ENCODE measurements at places on chromosomes 4 and X.
A peak's percentile ranks its signal among the peaks of the same experiment; 100 is the strongest.

DNA sequence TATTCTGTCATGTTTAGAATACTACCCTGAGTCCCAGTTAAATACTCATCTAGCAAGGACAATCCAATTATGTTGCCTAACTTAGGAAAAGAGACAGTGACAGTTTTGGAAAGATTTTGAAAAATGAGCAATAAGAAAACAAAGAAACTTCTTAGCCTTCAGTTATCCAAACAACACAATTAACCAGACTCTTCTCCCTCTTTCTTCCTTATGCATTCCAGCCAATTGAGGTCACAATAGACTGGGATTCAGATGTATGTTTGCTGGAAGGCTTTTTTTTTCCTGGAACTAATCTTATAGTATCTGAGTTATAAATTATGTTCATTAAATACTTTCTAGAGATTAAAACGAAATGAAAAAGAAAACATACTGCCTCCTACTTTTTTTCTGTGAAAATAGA is 109.6 kb downstream of the GUCY2F start:
- no peak for DNase-seq

GRCh38 chr4:82033862-82034261 is 339.9 kb downstream of the HNRNPD start:
- DNase-seq, result no peak

DNA sequence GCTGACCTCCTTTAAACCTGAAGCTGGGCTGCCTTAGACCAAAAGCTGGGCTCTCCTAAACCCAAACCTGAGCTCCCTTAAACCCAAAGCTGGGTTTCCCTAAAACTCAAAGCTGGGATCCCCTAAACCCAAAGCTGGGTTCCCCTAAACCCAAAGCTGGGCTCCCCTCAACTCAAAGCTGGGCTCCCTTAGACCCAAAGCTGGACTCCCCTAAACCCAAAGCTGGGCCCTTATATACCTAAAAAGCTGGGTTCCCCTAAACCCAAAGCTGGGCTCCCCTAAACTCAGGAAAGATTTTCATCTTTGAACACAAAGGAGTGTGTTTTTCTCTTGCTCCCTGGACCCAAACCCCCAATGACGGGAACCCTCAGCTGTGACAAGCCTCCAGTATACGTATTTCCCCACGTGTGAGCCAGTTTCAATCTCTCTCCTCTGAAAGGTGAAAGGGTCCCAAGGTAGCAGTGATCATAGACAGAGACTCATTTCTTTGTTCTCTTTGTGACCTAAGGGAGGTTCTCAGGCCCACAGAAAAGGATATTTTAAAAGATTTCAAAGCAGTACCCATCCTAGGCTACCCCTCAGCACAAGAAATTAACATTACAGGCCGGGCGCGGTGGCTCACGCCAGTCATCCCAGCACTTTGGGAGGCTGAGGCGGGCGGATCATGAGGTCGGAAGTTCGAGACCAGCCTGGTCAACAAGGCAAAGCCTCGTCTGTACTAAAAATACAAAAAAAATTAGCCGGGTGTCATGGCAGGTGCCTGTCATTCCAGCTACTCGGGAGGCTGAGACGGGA is 31.3 kb upstream of the ASMTL start:
- peak; percentile 74 for DNase-seq

DNA sequence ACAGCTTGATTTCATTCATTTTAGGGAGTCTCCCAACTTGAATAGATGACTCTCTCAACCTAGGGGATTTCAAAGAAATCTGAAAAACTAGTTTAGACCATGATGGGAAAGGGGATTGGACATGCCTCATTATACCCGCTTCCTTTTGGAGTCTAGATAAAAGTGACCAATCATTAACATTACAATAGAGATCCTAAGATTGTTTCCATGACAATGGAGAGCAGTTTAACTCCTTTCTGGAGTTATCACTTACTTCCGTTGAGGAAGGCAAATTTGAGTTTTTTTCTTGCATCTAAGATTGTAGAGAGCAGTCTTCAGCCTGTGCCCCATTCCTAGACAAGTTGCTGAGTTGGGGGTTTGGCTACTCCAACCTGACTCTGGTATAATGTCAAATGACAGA is 11.4 kb upstream of the IL15 start:
- DNase-seq, result no peak

DNA sequence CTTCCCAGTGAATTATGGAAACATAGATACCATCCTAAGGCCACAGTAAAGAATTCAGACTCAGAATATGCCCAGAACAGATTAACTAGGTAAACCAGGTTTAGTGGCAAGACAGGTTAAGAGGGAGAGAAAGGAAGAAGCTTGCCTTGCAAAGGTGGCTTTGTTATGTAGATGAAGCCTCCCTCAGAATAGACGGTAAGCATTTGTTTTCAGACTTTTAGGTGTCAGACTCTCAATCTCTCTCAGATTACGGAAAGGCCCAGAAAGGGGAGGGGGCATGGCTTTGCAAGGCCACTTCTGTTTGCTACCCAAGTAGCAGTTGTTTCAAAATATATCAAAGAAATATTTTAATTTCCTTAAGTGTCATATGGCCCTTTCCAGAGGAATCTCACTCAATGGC is 457.1 kb upstream of the BOD1L1 start:
- DNase-seq, result no peak

GRCh38 chr4:72314869-72315268 is 254.2 kb downstream of the ADAMTS3 start:
- DNase-seq, result no peak

- DNase-seq, result no peak
Observed at GRCh38 chr4:175770555-175770954, 41.5 kb downstream of the GPM6A start.

- no peak for DNase-seq
Observed at GRCh38 chrX:95056901-95057300, 1382.9 kb downstream of the FAM133A start.

DNA sequence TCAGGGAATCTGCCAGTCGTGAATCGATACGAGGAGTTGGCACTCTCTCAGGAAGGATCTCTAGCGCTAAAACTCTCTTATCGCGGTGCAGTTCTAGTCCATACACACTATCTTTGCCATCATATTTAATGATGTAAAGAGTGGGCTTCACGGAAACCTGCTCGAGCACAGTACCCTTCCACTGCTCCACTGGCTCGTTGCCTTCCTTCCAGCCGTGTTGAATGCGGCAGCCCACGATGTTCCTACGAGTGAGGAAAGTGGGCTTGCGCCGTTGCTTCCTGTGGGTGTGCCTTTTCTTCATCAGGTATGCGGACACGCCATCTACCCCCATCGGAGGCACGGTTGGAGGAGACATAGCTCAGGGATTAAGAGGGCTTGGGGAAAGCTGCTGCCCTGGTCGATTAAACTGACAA is 661 bp downstream of the SPIN4 start:
- DNase-seq, result peak; percentile 11

GRCh38 chrX:81316163-81316562 is 114.3 kb downstream of the SH3BGRL start:
- no peak for DNase-seq

- DNase-seq, result no peak
Observed at GRCh38 chr4:100869276-100869675, 351.5 kb upstream of the EMCN start.

GRCh38 chr4:54384152-54384551 is 155.1 kb downstream of the PDGFRA start:
- no peak for DNase-seq

GRCh38 chr4:84502955-84503373 is 3.9 kb upstream of the NKX6-1 start:
- peak; percentile 6 for DNase-seq

DNA sequence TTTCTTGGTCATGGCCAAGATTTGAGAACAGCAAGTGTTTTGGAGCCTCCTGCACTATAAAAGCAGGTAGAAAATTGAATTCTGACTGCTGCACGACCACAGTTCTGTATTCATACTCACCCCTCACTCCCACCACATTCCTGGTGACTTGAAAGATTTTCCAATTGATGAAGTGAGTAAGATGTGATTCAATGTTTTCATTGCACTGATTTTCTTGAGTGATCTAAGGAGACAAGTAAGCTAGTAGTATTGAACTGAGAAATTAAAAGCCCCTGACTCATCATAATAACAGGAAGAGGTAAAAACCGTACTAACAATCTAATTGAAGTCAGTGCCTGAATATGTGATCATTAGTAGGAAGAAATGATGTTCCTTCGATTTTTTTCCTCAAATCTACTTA is 6.1 kb upstream of the SEC24D start:
- no peak for DNase-seq

GRCh38 chr4:167100120-167100519 is 134.2 kb downstream of the SPOCK3 start:
- no peak for DNase-seq

GRCh38 chr4:176964116-176964691 is 171.5 kb upstream of the VEGFC start:
- no peak for DNase-seq

GRCh38 chr4:89482926-89483595 is 175.5 kb upstream of the GPRIN3 start:
- DNase-seq, result no peak

GRCh38 chrX:33808636-33809035 is 323.5 kb downstream of the FAM47A start:
- DNase-seq, result no peak

GRCh38 chr4:128381748-128382559 is 94.3 kb upstream of the PGRMC2 start:
- DNase-seq, result no peak

DNA sequence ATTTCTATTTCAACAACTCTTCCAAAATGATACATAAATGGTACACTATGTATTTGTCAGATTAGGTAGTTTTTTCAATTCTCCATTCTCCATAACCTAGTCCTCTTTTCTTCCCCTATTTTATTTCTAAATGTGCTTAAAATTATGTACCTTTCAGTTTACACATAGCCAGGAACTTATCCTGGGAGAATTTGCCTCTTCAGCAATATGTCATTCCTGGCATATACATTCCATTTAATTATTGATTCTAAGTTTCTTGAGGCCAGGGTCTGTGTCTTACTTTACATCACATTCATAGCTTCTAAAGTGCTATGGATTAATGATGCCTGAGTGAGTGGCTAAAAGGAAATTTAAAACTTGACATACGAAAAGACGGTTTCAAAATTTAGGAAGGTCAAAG is 199.8 kb downstream of the PDGFRA start:
- no peak for DNase-seq

- peak; percentile 6 for DNase-seq
Observed at GRCh38 chr4:22434895-22435294, 81.0 kb downstream of the ADGRA3 start.

- peak; percentile 70 for DNase-seq
Observed at GRCh38 chr4:140755774-140756318, 339 bp downstream of the TBC1D9 start.

Measured in GM20000 (cell line).